Right lung (tissue), 10 donors: ENCODE measurements at places on chromosomes 5 and 9. TPM values are rescaled to one million over a fixed set of nuclear protein-coding genes. Genes with fewer than 3 reads are reported as not detected.

DNA sequence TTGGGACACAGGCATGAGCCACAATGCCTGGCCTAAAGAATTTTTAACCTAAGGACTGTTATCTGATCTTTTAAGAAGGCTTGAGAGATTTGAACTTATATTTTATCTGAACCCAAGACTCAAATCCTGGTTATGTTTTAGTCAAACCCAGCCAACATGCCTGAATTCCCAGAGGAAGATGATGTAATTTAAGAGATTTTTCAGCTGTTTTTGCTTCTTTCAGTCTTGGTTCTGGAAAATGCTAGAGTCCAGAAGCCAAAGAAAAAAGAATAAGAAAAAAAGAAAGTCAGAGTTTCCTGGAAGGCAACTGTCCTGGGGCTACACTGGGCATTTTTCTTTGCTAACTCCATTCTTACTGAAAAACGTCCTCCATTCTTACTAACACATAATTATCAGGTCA is 85.8 kb downstream of the SNX18 start:
- peak; percentile 49 for DNase-seq

DNA sequence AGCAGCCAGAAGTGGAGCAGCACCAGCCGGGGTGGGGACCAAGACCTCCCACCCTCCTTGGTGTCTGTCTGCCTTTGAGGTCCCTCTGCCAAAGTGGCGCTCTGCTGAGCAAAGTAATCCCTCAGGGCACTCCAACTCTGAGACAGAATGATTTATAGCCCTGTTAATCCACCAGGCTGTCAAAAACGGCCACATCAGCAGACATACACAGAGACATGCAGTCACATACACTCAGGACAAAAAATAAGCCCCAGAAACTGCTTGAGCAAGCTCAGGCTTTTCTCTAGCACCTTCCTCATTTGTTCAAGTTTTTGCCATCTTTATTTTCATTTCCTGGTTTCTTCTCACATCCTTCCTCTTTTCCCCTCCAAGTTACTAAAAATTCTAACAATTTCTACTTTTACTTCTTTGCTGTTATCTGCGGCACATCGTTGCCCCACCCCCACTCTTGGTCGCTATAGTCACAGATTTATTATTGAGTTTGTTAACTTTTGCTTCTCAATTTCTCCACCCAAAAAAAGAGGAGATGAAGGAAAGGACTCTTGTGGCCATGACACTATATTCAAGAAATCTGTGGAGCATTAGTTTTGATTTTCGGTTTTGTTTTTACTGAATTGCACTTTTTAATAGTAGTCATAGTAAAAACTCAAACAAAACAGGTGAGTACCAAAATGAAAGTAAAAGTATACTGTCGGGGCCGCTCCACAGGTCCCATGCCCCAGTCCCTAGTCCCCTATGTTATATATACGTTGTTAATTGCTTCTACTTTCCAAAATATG is 17.4 kb upstream of the ADRB2 start:
- DNase-seq = no peak

- no peak for DNase-seq
Observed at GRCh38 chr5:151281001-151281639, 22.4 kb downstream of the SLC36A3 start.

DNA sequence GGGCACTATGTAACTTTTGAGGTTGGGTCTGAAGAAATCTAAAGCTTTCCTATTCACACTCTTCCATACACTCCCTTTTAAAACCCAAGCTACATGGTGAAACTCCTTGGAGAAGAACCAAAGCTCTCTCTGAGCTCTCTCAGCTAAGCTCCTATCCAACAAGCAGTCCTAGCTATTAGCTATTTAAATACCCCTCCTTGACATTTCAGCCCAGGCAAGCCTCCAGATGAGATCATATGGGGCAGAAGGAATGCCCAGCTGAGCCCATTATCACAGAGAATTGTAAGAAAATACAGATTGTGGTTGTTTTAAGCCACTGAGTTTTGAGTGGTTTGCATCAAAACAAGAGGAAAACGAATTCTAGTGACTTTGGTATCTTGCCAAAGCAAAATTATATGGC is 15.2 kb downstream of the HSPB3 start:
- no peak for DNase-seq

- DNase-seq = no peak
Observed at GRCh38 chr5:150114102-150114641, 27.8 kb upstream of the CSF1R start.

DNA sequence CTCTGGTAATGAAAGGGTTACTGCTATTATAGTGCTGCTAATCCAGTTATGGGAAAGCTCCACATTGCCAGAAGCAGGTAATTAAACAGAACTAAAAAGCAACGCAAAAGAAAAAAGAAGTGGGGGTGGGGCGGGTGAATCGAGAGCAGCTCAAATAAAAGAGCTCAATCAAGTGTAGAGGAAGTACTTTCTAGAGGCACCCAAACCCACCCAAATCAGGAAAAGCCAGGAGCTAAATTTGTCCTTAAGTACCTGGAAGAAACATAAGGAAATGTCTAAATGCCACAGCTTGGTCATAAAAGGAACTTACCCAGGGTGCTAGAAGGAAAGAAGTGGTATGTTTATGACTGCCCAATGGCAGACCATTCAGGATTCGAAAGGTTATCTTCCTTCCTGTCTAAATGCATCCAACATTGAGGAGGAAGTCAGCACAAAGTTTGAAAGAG is 2.4 kb upstream of the RNF145 start:
- peak; percentile 36 for DNase-seq

GRCh38 chr9:125948887-125949596 is 201.9 kb downstream of the PBX3 start:
- DNase-seq = no peak

DNA sequence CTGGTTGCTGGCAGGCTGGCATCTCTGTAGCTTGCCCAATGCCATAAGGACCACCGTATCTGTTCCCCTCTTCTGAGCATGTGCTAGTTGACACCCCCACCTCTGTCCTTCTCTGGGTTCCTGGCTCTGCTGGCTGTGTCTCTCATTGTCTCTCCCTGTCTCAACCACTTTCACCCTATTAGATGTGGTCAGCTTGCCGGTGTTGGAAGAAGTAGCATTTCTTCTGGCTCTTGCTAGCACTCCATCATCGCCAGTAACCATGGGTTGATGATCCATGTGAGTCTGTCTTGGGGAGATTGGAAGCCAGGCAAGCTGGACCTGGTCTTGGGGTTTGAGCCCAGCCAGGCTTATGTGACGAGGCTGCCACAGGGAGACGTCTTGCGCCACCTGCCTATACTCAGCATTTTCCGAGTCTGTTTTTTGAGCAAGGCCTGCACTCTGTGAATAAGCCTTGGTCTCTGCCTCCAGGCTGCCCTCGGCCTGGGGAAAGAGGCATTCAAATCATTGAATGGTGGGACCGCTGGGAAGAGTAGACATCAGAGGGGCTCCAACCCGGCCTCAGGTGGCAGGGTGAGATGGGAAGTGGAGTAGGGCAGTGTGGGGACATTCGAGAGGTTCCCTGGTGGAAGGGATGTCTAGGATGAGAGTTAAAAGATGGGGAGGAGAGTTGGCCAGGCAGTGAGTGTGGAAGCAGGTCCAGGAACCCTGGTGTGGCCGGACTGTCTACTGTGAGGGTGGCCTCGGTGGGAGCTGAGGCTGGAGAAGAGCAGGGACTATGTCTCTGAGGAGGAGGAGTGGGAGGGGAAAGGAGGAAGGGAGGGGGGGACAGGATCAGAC is 74.3 kb downstream of the ZNF618 start:
- no peak for DNase-seq

- DNase-seq = no peak
Observed at GRCh38 chr5:9523090-9523823, 22.6 kb downstream of the SEMA5A start.

- no peak for DNase-seq
Observed at GRCh38 chr5:60210810-60211209, 317.3 kb upstream of the PDE4D start.

GRCh38 chr9:20044686-20045085 is 255.8 kb upstream of the SLC24A2 start:
- DNase-seq = no peak

DNA sequence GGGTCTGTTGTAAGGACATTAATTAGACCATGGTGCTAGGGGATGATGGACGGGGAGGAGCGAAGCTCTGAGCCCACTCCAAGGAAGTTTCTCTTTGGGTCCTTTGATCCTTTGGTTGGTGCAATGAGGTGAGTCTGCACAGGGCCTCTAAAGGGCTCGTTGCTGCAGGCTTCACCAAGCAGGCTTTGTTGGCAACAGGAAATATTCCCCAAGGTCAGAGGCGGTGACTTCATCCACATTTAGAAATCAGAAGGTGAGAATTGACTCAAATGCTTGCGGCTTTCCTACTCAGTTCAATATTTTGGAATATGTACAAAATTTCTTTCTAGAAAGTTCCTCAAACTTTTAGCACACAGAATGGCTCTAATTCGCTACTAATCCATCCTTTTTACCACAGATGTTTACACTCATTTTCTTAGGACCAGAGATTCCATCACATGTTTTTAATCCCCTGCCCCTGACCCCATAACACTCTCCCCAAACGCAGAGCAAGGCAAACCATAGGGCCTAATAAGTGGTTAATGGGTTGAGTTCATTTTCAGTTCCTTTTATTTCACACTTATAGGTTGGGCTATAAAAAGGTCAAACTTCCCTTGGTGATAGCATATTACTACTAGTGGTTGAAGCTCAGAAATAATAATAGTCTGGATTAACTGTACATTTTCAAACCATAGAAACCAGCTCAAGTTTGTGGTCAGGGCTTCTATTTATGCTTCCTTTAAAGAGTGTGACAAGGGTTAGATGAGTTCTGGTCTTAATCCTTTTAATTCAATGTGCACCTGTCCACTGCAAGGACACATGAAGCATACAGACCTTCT is 37.3 kb upstream of the TMEM252 start:
- DNase-seq = no peak

DNA sequence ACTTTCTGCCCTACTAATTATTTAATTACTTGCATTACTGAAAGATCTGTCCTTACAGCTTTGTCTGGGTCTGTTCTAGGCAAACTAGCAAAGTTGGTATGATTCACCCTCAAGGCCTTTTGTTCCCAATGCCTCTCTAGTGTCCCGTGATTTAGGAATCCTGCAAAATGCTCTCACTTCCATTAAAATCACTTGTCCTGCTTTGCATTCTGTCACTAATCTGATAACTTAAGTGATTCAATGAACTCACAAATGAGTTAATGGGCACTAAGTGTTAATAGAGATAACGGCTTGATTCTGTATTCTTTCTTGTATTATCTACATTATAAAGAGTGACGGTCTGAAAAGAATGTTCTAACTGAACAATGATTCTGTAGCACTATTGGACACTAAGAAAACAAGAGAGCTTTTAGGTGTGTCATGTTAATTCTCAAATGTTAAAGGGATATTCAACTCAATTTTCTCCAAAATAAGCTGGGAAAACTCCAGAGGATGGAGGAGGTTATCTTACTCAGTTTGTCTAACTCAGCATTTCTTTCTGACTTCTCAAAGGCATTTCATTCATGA is 697.3 kb downstream of the CETN3 start:
- no peak for DNase-seq

GRCh38 chr5:144108131-144108530 is 62.3 kb downstream of the YIPF5 start:
- DNase-seq = no peak

- peak; percentile 72 for DNase-seq
Observed at GRCh38 chr5:88833371-88834130, 49.4 kb downstream of the MEF2C start.

GRCh38 chr5:88287302-88287701 is 18.7 kb upstream of the TMEM161B start:
- no peak for DNase-seq

DNA sequence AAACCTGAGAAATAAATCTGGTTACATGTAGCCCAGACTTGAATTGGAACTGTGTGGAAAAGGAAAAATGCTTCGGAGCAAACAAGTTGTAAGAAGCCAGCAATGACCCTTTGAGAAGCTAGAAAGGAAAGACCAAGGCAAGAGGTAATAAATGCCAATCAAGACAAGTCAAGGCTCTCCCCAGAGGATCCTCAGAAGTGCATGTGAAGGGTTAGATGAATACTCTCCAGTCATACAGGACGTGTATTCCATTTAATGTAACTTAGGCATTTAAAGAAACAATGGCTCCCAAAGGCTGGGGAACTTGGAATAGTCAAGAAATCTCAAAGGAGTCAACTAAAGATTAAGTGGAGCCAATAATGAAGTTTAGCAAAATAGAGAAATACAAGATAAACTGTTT is 36.2 kb downstream of the EPB41L4A start:
- DNase-seq = no peak

GRCh38 chr5:102099766-102100331 is 196.2 kb downstream of the SLCO4C1 start:
- no peak for DNase-seq

- DNase-seq = no peak
Observed at GRCh38 chr5:140182075-140182711, 7.2 kb downstream of the CYSTM1 start.

DNA sequence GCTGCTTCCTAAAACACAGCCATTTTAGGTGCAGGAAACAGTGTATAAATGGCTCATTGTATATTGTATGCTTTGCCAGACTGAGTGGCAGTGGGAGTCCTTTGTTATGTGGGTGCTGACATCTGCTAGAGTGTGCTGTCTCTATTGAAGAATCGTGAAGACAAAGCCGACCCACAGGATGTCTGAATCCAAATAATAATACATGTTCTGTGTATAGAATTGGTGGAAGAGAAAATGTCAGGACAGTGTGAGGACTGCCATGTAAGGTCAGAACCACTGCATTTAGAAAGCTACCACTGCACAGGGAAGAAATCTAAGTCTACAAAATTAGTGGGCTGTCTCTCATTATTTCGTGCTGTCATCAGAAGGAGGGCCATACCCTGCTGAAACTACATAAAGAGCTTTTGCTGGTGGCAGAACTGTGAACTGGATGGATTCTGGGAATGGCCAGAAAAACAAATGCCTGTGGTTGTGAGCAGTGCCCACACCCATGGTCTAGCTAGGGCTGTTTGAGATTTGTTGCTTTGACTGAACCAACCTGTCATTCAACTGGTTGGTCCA is 2.5 kb downstream of the IL7R start:
- no peak for DNase-seq

GRCh38 chr5:15807871-15808270 is 307.9 kb downstream of the FBXL7 start:
- no peak for DNase-seq

DNA sequence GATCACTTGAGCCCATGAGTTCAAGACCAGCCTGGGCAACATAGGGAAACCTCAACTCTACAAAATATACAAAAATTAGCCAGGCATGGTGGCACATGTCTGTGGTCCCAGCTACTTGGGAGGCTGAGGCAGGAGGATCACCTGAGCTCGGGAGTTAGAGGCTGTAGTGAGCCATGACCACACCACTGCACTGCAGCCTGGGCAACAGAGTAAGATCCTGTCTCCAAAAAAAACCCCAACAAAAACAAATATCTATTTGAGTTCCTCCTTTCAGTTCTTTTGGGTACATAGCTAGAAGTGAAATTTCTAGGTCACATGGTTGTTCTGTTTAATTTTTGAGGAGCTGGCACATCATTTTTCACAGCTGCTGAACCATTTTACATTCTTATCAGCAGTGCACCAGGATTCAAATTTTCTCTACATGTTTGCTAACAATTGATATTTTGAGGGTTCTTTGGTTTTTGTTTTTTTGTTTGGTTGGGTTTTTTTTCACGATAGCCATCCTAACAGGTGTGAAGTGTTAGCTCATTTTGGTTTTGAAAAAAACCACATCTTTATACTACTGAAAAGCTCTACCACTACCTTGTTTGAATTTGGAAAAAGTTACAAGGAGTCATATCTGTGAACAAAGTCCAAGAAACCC is 176.9 kb upstream of the SLC12A2 start:
- no peak for DNase-seq

Gene ARID3C
- polyA plus RNA-seq = not detected

Gene KLF9
- 2.7 TPM for polyA plus RNA-seq

Gene SRP19
- polyA plus RNA-seq = 62.3 TPM

Gene SDHA
- polyA plus RNA-seq = 89.1 TPM

Gene CA9
- 1.3 TPM for polyA plus RNA-seq

Gene DMGDH
- polyA plus RNA-seq = 2.2 TPM

Gene ACTBL2
- polyA plus RNA-seq = not detected

Gene ZNF484
- polyA plus RNA-seq = 10.6 TPM

Gene IFNA2
- polyA plus RNA-seq = not detected
